ENCODE measurements at places on chromosomes 7 and 10.

DNA sequence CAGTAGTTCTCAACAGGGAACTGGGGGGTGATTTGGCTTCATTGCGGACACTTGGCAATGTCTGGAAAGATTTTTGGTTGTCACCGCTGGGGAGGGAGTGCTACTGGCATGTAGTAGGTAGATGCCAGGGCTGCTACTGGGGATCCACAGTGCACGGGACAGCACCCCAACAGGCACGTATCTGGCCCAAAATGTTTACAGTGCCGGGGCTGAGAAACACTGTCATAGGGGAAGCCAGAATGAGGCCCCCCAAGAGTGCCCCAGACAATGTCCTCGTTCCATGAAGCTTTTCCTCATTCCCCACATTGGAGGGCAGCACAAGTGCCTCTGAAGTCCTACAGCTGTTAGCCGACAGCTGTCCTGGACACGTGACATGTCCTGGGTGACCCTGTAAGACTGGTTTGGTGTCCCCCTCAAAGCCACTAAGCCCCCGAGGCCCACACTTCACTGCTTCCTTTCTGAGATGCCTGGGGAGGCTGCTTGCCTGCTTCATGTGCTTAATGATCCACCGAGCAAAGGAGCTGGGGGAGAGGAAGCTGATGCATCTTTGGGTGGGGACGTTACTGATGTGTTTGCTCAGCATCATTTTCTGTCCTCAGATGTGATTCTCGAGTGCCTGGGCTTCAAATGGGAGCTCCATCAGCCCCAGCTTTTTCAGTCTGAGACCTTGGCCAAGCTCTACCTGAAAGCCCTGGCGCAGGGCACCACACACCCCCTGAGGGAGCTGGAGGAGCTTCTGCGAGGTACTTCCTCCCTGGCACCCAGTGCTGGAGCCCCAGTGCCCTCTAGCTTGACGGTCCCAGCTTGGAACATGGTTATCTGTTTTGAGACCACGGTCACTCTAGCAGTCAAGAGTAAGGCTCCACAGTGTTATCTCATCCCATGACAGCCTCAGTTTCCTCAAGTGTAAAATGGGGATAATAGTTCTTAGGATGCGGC lies 14.7 kb downstream of the BTBD16 start:
- no peak for DNase-seq

GRCh38 chr10:33893506-33893905 lies 559.0 kb upstream of the NRP1 start:
- no peak for DNase-seq

DNA sequence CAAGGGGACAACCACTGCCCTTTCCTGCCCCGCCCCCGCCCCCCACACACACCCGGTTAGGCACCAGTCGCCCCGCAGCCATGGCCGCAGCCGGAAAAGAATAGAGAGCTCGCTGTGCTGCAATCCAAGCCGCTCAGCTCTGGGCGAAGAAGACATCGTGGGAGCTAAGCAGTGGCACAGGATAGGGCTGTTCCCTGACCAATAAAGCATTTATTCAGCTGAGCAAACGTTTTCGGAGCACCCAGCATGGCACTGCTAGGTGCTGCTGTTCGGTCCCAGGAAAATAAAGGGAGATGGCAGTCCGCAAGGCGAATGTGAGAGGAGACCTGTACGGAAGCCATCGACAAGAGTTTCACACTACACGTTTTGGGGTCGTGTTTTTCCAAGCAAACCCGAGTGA lies 18.3 kb downstream of the SKIDA1 start:
- DNase-seq = no peak

GRCh38 chr7:99984593-99984992 lies 8.8 kb upstream of the AZGP1 start:
- DNase-seq = no peak

DNA sequence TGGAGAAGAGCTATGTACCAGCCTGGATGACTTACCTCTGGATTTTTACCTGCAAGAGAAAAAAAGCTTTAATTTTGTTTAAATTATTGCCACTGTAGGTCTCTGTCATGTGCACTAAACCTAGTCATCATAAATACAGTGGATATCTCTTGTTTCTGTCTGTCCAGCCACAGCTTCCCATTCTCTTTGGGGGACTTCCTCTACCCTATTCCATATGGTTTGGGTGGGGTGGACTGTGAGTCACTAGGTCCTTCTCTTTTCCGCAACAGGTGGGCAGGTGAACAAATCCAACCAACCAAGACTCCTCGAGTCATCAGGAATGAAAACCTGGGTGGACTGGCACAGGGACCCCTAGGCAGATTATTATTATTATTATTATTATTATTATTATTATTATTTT lies 87.3 kb upstream of the CYTH3 start:
- DNase-seq = no peak

DNA sequence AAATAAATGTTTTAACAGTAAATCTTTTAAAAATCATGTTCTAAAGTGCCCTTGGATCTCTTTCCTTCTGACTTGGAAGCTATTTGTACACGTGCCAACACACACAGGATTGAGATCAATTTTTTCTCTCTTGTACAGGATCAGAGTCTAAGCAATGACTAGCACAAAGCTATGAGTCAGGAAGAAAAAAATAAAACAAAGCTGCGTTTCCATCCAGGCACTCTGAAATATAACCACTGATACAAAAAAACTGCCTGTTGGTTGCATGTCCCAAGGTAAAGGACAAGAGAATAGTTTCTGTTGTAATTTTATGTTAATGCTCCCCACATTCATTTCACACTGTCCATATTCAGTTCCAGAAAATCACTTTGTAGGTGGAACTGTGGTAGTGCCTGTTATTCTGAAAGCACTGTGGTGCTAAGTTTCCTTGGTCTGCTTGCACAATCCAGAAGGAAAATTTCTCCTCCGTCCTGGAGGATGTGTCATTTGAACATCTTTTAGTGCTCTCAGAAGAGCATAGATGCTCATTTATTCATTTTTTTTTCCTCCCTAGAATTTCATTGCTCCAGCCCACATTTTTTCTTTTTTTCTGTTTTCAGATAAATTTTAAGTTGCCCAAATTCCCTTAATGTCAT lies 113.4 kb downstream of the PLXDC2 start:
- DNase-seq = no peak

DNA sequence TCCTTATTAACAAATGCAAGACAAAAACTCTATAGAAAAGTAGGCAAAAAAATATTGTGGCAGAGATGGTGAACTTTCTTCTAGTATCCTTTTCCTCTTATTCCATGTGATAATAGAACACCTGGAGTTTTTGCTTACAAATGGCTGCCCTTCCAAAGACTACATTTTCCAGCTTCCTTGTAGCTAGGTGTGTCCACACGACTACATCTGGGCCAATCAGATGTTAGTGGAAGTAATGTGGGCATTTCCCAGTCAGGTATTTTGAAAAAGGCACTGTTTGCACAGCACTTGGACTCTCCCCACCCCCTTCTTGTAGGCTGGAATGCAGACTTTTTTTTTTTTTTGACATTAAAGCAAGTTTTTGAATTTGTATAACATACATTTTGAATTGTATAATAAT lies 105.5 kb upstream of the TBX20 start:
- DNase-seq = no peak

DNA sequence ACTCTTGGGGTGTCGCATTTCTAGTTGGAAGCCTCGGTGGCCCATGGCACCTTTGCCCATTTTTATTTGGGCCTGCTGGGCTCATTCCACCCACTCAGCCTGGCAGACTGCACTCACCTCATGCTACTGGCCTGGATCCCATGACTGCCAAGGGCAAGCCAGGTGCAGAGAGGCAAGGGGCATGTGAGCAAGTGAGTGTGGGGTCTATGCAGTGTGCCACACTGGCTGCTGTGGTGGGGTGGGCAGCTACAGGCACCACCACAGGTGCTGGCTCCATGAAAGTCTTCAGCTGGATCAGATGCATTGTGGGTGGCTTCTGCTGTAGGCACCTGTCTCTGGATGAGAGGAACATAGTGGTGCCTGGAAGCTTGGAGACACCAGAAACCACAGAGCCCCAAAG lies 220.8 kb downstream of the POLR1F start:
- no peak for DNase-seq

DNA sequence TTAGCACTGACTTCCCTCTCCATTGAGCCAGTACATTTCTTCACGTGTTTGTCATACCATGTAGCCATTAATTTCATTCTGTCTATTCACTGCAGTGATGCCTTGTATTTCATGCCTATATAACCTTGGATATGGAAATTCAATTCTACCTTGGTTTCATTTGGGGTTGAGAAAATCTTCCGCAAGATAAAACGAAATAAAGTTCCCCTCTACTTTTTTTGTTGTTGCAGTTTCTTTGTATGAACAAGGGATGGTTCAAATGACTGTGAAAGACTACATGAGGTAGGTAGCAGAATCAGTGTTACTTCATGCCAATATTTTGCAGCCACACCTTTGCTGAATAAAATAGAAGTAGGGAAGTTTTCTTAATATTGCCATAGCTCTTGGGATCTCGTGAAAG lies 55.6 kb downstream of the ITPRID1 start:
- no peak for DNase-seq

DNA sequence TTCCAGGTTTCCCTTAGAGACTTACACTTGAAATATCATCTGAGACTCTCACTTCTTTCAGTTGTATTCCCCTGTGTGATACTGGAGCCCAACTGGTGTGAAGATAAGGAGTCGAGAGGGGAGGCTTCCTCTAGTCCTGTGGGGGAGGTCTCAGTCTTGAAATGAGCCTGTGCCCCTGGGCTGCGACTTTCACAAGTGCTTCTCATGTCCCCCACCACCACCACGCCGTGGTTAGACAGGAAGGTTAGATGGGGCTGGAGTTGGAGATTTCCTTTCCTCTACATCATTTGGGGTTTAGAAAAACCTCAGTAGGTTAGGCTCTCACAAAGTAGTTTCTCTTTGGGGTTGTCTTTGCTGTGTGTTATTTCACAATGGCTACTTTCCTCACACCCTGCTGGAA lies 25.6 kb upstream of the MKX start:
- no peak for DNase-seq

DNA sequence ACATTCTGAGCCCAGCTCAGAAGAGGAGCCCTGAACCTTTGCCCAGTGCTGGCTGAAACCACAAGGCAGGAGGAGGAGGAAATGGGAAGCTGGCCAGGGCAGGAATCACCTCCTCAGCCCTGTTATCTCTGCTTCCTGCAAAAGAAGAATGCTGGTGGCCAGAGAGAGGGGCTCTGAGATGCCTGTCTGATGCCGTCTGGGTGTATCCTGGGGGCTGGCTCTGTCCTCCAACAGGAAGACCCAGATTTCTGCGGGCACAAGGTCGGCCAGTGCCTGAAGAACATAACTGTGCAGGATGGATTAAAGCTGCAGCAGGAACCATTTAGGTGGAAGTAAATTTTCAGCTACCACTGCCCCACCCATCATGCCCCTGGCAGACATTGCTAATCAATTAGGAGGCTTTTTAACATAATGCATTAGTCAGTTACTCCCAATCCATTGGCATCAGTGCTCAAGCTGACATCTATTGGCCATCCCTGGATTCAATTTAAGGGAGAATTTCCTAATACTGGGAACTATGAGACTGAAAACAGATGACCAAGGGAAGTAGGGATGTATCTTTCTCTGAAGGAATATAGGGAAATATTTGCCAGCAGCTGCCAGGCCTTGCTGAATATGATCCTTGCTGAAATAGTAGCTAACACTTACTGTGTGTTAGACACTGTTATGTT lies 67.7 kb downstream of the COL13A1 start:
- DNase-seq = no peak

DNA sequence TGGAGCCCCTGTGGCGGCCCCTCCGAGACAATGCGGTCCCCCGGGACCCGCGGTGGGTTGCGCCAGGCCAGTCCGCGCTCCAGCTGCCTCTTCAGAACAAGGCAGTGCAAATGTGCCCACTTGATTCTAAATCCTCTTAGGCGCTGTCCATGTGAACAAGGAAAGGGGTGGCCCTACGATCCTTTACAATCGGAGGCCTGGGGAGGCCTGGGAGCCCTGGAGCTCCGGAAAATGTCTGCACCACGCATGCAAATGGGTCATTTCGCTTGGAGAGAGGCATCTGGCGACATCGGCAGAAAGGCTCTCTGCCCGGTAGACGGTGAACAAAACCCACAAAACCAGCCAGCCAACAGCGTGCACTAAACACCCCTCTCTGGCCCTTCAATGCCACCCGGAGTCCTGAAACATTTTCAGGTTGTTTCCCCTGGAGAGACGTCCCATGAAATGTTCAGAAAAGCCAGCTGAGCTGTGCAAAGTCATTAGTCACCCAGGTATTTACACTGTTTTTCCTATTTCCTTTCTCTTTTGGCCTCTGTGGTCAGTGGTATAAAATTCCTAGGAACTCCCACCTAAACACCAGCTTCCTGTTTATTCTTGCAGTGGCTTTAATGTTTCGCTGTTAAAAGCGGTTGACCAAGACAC lies 102.8 kb upstream of the ZNF438 start:
- no peak for DNase-seq

DNA sequence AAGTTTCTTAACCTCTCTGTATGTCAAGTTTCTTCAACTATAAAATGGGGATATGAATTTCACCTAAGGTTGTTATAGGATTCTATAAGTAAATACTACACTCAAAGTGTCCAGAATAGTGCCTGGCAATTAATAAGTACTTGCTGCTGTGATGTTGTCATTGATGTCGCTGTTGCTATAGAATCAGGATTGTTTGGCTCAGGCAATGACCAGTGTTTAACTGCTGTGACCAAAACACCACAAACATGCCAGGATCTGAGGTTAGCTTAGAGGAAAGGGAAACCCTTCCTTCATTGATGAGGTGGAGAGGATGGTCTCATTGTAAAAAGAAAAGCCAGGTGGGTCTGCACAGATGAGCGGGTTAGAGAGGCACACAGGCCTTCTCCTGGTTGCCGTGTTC lies 223.1 kb upstream of the INHBA start:
- no peak for DNase-seq

DNA sequence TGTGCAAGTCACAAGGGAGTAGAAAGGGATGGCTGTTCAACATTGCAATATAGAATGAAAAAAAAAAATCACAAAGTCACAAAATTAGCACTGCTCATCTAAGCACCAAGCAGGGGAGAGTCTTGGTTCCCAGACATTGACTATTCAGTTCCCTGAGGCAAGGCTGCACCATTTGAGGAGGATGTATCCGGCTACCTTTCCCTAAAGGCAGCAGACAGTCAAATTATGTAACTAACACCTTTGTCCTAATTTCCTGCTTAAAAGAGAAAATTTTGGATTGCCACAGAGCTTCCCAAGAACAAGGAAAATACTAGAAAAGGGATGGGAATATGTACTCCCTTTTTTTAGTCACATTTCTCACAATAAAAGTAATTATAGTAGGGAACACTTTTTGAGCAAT lies 148.1 kb downstream of the PCLO start:
- no peak for DNase-seq

GRCh38 chr10:22722626-22723169 lies 8.3 kb upstream of the PIP4K2A start:
- no peak for DNase-seq

DNA sequence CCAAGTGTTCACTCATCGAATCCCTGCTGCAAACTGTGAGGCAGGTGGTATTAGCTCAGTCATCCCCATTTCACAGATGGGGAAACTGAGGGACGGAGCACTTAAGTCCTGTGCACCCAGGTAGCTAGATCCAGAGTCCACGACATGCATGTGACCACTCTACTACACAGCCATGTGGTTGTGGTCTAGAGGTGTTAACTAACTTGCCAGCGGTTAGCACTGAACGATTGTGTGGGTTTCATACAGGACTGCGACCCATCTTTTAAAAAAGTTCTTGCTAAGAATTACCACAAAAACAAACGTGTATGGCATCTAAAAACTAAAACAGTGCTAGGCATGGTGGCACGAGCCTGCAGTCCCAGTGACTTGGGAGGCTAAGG lies 16.1 kb upstream of the ABCC2 start:
- no peak for DNase-seq

- no peak for DNase-seq
Measured at GRCh38 chr7:3558400-3558799, 257.3 kb downstream of the SDK1 start.

Measured in activated naive CD4-positive, alpha-beta T cell treated with anti-CD3 and anti-CD28 coated beads, Interleukin-2, amount 50 U/mL, for 16 hours (primary cell).